ENCODE measurements at places on chromosomes 5 and 9. TPM values are rescaled to one million over a fixed set of nuclear protein-coding genes. Genes with fewer than 3 reads are reported as not detected.

GABRA1 gene
- total RNA-seq = not detected

FBN2 gene
- total RNA-seq = 24.5 TPM

SH3TC2 gene
- total RNA-seq = 6.4 TPM

HK3 gene
- total RNA-seq = 0.17 TPM

DCTN4 gene
- total RNA-seq = 35.6 TPM

FKTN gene
- 38.2 TPM for total RNA-seq

HAVCR1 gene
- total RNA-seq = 397 TPM

NFIB gene
- total RNA-seq = 13.7 TPM

NR4A3 gene
- 0.15 TPM for total RNA-seq

WNK2 gene
- 0.17 TPM for total RNA-seq

Measured in renal cortical epithelial cell (primary cell).